ENCODE measurements at places on chromosomes 6 and 20.
A peak's percentile ranks its signal among the peaks of the same experiment; 100 is the strongest.

- no peak for DNase-seq
Observed at GRCh38 chr6:157449610-157450009, 68.6 kb downstream of the ZDHHC14 start.

GRCh38 chr6:161546632-161547031 is 272.8 kb upstream of the AGPAT4 start:
- DNase-seq = no peak

DNA sequence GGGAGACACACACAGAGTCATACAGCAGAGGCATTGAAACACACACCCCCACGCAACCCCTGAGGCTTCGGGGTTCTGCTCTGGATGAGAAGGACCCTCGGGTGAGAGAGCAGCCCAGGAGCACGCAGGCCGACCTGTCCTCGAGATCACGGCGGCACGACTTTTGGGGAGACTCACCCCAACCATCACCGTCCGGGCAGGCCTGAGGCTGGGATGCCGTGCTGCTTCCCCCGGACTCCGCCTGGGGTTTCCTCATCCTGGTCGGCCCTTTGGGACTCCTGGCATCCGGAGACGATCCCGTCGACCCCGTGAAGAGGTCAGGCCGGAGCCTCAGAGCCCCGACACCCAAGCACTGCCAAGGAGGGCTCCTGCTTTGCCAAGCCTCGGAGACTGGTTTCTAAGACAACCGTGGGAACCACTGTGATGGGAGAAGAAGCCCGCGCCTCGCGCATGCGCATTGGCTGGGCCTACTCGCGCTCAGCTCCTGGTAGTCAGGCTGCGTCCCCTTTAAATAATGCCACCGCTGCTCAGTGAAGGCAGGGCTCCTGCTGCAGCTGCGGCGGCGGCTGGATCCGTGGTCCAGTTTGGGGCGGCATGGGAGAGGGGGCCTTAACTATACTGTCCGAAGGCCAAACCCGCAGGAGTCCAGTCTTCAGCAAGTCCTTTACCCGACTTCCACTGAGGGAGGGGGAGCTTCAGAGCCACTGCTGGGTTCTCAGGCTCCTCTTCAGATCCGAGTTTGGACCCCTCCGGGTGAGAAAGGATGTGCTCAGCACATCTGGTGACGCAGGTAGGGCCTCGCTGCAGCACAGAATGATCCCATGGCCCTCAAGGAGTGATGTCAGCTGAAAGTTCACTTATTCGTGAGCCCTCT is 171.4 kb upstream of the ZNF337 start:
- DNase-seq = peak; percentile 43

DNA sequence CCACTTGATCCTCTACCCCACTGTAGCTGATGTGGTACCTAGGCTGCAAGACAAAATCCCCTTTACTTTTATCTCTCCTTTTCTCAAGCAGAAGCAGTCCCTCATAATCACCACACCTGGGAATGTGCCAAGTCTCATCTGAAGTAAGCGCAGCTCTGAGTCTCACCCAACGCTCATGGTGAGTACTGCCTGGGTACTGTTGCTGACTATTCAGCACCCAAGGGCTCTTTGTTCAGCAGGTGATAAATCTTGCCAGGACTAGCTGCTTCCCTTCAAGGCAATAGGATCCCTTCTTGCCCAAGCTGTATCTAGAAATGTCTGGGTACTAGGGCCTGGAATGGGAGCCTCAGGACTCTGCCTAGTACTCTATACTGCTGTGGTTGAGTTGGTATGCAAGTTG is 70.9 kb downstream of the GCLC start:
- DNase-seq = no peak

DNA sequence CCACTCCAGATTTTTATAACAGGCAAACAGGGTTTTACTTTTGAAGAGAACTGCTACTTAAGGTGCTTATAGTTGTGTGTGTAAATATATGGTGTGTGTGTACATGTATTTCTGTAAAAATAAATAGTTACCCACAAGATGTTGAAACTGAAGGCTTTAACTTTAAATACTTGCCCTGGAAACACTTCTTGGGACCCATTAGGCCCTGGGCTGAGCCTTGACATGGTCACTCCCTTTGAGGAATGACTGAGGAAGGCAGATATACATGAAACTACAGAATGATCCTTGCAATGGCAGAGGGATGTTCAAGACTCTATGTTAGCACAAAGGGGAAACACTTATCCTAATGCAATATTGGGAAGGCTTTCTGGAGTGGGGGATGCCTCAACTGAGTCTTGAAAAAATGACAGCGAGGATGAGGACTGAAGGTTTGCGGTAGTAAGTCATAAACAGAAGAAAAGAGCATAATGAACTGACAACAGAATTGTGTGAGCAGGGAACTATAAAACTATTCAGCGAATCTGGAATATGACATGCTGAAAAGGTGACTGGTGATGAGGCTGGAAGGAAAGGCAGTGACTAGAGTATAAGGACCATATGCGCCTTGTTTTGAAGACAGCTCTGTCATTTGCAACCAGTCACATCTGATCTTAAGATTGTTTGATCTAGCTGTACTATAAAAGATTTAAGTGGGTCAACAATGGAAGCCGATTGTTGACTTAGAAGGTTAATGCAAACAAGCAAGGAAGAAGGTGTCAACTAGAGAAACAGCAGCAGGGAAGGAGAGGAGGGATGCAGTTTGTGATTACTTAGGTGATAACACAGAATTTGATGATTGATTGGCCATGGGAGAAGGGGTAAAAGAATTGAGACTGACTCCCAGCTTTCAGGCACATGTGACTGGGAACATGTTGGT is 64.4 kb upstream of the COL21A1 start:
- DNase-seq = no peak

GRCh38 chr6:111711984-111712752 is 106.5 kb upstream of the TRAF3IP2 start:
- no peak for DNase-seq

GRCh38 chr6:107185391-107185970 is 70.2 kb upstream of the BEND3 start:
- no peak for DNase-seq

DNA sequence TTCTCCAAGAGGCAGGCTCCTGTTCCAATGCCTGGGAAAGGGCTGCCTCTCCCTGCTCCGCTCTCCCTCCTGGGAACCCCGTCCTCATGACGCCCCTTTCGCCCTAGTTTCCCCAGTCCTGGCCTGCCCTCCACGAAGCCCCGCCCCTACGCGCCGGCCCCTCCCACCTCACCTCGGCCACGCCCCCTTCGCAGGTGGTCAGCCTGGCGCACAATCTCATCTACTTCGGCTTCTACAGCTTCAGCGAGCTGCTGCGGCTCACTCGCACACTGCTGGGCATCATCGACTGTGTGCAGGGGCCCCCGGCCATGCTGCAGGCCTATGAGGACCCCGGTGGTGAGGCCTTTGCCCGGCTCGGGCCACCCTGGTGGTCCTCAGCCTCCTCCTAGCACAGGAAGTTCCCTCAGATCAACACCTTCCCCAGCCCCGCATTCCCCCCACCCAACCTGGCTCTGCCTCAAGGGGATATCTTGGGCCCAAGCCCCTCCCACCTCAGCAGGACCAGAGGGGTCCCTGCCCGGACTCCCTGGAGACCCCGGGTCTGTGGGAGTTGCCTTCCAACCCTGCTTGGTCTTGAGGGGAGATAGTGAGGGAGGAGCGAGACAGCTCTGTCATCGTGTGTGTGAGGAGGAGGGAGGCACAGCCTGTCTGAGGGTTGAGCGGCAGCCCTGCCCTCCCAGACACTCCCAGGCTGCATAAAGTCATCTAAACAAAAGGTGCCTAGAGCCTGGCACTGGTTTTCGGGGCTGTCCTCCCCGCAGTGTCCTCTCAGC is 40.3 kb downstream of the UQCC2 start:
- DNase-seq = no peak

DNA sequence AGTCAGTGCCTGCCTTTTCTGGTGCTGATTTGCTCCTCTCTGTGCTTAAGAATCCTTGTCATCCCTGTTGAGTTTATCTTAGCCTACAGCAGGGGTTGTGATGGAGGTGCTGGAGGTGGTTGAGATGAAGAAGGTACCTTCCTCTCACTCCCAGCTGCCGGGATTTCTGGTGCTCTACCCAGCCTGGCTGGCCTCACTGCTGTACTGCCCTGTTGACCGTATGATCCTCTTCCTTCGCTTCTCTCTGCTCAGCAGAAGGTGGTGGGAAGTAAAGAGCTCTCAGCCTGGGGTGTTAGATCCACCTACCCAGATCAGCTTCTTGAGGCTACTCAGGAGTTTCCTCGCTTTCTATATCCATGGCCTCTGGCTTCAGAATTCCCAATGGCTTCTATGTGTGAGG is 101.0 kb upstream of the NXT1 start:
- DNase-seq = no peak

DNA sequence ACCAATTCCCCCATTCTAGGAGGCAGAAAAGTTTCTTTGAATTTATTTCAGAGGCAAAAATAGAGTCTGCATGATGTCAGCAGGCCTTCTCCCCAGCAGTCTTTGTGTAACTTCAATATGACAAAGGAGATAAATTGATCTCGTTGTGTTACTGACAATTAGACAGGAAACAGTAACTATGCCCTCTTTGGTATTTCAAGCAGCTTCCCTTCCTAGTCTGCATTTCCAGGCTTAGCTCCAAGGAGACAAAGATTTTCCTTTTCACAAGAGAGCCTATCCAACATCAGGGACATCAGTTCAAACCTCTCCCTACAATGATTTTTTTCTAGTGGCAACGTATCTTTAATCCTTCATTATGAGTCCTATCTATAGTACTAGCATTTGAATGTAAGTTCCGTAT is 245.9 kb upstream of the HSF2 start:
- no peak for DNase-seq

DNA sequence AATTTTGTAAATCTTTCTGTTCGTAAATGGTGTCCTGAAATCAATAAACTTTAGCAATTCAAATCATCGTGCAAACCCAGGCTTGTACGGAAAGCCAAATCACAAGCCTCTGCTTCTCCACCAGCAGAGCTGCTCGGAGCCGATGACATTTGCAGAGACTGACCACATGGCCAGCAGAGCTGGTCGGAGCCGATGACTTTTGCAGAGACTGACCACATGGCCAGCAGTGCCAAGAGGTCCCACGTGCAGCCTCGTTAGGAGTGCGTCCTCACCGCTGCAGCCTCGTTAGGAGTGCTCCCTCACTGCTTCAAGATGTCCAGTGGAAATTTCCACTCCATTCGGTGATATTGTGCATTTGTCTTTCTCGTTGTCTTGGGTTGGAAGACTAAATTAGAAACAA is 28.5 kb downstream of the SMOC2 start:
- DNase-seq = no peak

DNA sequence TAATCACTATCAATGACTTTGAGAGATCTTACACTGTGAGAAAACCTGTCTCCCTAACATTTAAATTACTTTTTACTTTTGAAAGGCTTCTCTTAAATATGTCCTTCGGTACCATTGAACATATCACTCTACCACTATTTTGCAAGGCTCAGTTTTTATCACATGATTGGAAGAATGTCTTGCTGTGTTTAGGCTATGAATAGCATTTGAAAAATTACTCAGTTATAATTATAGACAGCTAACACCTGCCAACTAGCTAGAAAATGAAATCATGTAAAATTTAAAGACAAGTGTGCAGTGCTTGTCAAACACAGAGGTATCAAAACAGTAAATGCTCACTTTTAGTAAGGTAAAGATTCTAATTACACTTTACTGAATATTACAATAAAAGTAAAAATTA is 11.0 kb downstream of the SESN1 start:
- no peak for DNase-seq

- no peak for DNase-seq
Observed at GRCh38 chr6:69623357-69623756, 173.5 kb downstream of the LMBRD1 start.

DNA sequence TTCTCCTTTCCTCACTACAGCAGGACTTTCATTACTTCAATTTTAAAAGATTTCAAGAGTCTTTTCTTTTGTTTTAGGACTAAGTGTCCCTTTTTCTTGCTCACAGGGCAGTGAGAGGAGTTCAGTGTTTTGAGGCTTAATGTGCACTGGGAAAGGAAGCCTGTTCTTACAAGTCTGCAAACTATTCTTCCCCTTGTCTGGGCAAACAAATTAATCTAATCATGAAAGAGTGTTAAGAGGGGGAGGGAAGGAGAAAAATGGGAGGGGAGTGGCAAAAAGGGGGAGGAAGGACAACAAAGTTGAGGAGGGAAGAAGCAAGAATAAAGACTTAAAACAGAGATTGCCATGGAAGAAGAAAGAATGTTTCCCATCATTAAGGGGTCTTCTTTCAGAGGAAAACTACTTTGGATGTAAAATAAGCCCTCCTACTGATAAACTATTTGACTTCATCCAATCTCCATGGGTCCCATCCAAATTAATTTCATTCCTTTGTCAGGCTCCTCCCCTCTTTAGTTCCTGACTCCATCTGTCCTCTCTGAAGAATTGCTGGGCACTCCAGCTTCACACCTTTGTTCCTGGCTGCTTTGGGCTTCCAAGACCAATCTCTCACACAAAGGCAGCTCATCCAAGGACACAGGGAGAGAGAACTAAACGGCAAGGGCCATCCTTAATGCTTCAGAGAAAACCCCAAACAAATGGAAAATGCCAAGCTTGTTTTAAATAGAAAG is 244.5 kb downstream of the TPBG start:
- DNase-seq = no peak

DNA sequence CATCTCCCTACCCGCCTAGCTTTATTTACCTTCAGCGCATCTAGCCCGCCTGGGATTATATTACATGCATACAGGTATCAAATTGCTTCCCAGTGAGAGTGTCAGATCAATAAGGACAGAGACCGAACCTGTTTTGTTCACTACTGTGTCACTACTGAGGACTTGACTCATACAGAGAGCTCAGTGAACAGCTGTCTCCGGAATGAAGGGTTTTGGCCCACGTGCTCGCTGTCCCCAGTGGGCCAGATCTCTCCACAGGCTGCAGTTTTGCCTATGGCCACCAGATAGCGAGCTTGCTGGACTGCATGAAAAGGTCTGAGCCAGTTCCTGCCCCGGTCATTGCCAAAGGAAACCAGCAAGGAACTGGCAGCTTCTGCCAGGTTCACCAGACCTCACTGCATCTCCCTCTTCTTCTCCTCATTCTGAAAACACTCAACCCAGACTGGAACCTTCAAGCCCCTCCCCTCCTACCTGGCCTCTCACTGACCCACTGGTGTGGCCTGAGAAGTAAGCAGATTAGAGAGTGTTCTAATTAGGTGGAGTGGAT is 150.8 kb downstream of the ZMYND8 start:
- no peak for DNase-seq

- no peak for DNase-seq
Observed at GRCh38 chr6:135861189-135861588, 9.7 kb downstream of the PDE7B start.

GRCh38 chr6:147418523-147418922 is 90.0 kb upstream of the SAMD5 start:
- no peak for DNase-seq

DNA sequence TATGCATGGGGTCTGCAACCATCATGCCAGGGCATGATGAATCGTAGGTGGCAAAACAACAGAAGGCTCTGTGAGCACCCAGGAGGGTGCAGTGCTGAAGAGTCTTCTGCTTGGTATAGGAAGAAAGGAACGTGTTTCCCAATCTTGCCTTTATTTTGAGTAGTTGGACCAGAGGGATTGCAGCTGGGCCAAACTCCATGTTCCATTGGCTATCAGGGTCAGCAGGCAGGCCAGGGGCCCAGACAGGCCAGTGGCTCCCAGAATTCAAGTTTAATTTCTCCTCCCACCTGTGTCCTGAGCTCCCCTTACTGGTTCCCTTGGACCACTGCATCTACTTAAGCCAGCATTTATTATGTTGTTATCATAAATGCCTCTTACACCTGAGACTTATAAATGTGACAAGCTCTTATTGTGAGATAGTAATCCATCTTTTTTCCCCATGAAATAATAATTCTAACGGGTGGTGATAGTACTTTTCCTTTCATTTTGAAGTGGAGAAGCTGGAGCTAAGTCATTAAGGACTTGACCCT is 918 bp upstream of the TRIM38 start:
- no peak for DNase-seq

GRCh38 chr6:89068695-89069094 is 11.9 kb upstream of the PNRC1 start:
- no peak for DNase-seq
